ENCODE measurements at places on chromosomes 7 and 10. TPM values are rescaled to one million over a fixed set of nuclear protein-coding genes. Genes with fewer than 3 reads are reported as not detected.

The ENTPD1 gene
- not detected for total RNA-seq

The ABCC2 gene
- under 0.01 TPM for total RNA-seq

The PVRIG gene
- total RNA-seq, result not detected

The PNLIPRP1 gene
- not detected for total RNA-seq

The SLC18A3 gene
- total RNA-seq, result not detected

The MSS51 gene
- 1.0 TPM for total RNA-seq

The CEP55 gene
- total RNA-seq, result 32.4 TPM

The SAMD9 gene
- total RNA-seq, result 26.2 TPM

The SAP25 gene
- total RNA-seq, result not detected

The TACC2 gene
- 5.8 TPM for total RNA-seq

The SORCS1 gene
- not detected for total RNA-seq

The APBB1IP gene
- total RNA-seq, result 9.4 TPM

The BAMBI gene
- 0.76 TPM for total RNA-seq

The NUDT13 gene
- 1.7 TPM for total RNA-seq

The ARF5 gene
- 269 TPM for total RNA-seq

The SEPTIN7 gene
- 405 TPM for total RNA-seq

The CPED1 gene
- 20.2 TPM for total RNA-seq

The FMC1 gene
- total RNA-seq, result 9.5 TPM

The EMX2 gene
- total RNA-seq, result 13.4 TPM

The METTL2B gene
- total RNA-seq, result 42.5 TPM

The LRRC17 gene
- not detected for total RNA-seq

The LRIT1 gene
- total RNA-seq, result not detected

The INSYN2A gene
- 0.43 TPM for total RNA-seq

The SPDYE5 gene
- not detected for total RNA-seq

The ZNF467 gene
- total RNA-seq, result not detected
